ENCODE measurements at places on chromosomes 12 and 14. TPM values are rescaled to one million over a fixed set of nuclear protein-coding genes. Genes with fewer than 3 reads are reported as not detected.

- peaks cover 10% of the 10 kb centered on the region for H3K4me1 ChIP-seq
- H3K27me3 ChIP-seq, result no peaks in the 10 kb centered on the region
- no peak for DNase-seq
- no peak overlapping the region for H3K4me3 ChIP-seq
Observed at GRCh38 chr14:61561657-61562276, 133.5 kb upstream of the HIF1A start.

C1QL4 gene
- total RNA-seq, result 3.8 TPM

DNA sequence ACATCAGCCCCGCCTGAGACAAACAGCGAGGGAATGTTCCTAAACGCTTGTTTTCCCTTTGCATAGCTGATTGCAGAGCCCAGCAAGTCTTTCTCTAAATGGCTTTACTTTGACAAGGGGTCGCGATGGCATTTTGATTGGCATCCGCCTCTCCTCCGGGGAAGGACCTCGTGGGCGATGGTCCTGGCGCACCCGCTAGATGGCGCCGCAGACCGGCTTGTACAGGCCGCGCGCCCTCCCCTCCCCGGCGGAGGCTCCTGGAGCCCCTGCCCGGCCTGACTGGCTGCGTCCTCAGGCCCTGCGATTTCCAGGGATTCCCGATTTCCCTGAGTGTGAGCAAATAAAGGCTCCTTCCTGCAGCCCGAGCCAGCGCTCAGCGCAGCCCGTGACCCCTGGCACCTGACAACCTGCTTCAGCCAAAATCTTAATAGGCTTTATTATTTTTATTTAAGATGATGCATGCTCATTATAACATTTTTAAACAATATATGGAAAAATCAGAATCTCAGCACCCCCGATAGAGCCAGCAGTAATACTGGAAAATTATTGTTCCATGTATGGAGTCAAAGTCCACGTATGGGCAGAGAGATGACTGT is 468.3 kb downstream of the AACS start:
- H3K27ac ChIP-seq, result no peak overlapping the region
- peaks cover 2% of the 10 kb centered on the region for H3K27me3 ChIP-seq
- H3K4me1 ChIP-seq, result peaks cover 40% of the 10 kb centered on the region
- peak; percentile 88 for DNase-seq

DNA sequence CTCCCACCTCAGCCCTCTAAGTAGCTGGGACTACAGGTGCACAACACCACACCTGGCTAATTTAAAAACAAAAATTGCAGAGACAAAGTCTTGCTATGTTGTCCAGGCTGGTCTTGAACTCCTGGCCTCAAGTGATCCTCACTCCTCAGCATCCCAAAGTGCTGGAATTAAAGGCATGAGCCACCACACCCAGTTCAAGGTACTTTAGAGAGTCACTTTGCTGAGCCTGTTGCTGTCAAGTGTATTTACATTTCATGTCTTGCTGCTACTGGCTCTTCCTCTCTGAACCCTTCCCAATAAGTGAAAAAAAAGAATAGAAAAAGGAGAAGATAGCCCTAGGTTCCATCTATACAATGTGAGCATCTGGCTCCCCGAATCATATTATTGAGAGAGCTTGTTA is 38.4 kb downstream of the SLCO1A2 start:
- no peaks in the 10 kb centered on the region for H3K36me3 ChIP-seq
- H3K27ac ChIP-seq, result no peak overlapping the region
- H3K27me3 ChIP-seq, result no peaks in the 10 kb centered on the region
- no peak overlapping the region for H3K4me3 ChIP-seq
- H3K4me1 ChIP-seq, result no peaks in the 10 kb centered on the region

DNA sequence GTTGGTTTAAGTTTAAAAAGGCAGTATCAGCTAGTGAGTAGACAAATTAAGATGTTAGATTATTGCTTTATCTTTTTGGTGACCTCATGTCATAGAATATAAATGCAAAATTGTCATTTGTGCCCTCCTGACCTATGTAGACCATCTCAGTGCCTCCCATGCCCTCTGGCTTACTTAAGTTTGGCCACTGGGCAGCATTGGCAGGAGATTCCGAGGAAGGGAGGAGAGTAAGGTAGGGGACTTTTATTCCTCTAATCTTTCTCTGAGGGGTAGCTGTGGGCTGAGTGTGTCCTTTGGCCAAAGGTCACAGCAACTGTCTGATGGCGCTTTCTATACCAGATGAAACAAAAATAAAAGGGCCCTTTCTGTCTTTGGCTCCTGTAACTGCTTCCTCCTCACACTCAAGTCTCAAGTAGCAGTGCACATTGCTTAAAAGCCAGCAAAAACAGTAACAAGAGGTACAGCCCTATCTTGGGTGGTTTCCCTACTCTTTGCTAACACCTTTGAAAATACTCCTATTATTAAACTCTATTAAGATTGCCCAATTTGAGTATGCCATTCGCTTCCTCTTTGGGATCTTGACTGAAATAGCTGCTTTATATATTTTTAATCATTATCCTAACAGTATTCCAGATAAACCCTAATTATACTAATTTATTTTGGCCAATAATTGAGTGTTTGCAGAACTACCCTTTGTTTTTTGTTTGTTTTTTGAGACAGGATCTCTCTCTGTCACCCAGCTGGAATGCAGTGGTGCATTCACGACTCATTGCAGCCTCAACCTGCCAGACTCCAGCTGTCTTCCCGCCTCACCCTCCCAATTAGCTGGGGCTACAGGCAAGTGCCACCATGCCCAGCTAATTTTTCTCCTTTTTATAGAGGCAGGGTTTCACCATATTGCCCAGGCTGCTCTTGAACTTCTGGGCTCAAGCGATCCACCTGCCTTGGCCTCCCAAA is 56.5 kb upstream of the KCNH3 start:
- H3K27me3 ChIP-seq, result no peaks in the 10 kb centered on the region
- no peak for DNase-seq
- no peak overlapping the region for H3K4me3 ChIP-seq
- no peak overlapping the region for H3K27ac ChIP-seq
- peaks cover 13% of the 10 kb centered on the region for H3K36me3 ChIP-seq
- H3K4me1 ChIP-seq, result peaks cover 3% of the 10 kb centered on the region

DNA sequence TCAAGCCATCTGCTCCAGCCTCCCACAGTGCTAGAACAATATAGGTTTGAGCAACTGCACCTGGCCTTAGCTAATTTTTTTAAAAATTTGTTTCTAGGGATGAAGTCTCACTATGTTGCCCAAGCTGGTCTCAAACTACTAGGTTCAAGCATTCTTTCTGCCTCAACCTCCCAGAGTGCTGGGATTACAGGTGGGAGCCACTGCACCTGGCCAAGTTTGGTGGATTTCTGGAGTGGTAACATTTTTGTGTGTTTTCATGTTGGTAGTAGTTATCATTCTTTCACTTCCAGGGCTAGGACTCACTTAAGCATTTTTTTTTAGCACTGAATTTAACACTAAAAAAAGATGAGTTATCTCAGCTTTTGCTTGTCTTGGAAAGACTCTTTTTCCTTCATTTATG is 328.0 kb upstream of the RGS6 start:
- H3K4me1 ChIP-seq, result no peaks in the 10 kb centered on the region
- no peaks in the 10 kb centered on the region for H3K36me3 ChIP-seq
- no peak for DNase-seq
- H3K4me3 ChIP-seq, result no peak overlapping the region
- no peaks in the 10 kb centered on the region for H3K27me3 ChIP-seq

- no peaks in the 10 kb centered on the region for H3K27me3 ChIP-seq
- H3K4me1 ChIP-seq, result peaks cover 9% of the 10 kb centered on the region
- H3K27ac ChIP-seq, result no peak overlapping the region
- DNase-seq, result no peak
- no peaks in the 10 kb centered on the region for H3K36me3 ChIP-seq
- peak overlapping the region; percentile 21 for H3K4me3 ChIP-seq
Observed at GRCh38 chr14:96423446-96424108, 31.6 kb downstream of the AK7 start.

- H3K4me1 ChIP-seq, result peaks cover 17% of the 10 kb centered on the region
- no peak for DNase-seq
- H3K27ac ChIP-seq, result peak overlapping the region; percentile 99
- H3K27me3 ChIP-seq, result no peaks in the 10 kb centered on the region
- H3K4me3 ChIP-seq, result peak overlapping the region; percentile 46
Observed at GRCh38 chr12:10362828-10363657, 26.8 kb downstream of the KLRK1 start.

TBC1D30 gene
- total RNA-seq, result 9.0 TPM

GRCh38 chr14:106845286-106846087 is 1319.1 kb downstream of the TMEM121 start:
- no peak overlapping the region for H3K4me3 ChIP-seq
- no peaks in the 10 kb centered on the region for H3K27me3 ChIP-seq
- no peaks in the 10 kb centered on the region for H3K4me1 ChIP-seq
- DNase-seq, result no peak
- no peaks in the 10 kb centered on the region for H3K36me3 ChIP-seq

NPFF gene
- 2.2 TPM for total RNA-seq
